ENCODE measurements at places on chromosomes 16 and 17. TPM values are rescaled to one million over a fixed set of nuclear protein-coding genes. Genes with fewer than 3 reads are reported as not detected.

GRCh38 chr17:9174779-9175574 lies 153.7 kb downstream of the NTN1 start:
- no peak for DNase-seq

GRCh38 chr16:27221576-27222248 lies 18.4 kb downstream of the KDM8 start:
- DNase-seq = no peak

GRCh38 chr16:81096715-81097208 lies 567 bp upstream of the GCSH start:
- DNase-seq = no peak

DNA sequence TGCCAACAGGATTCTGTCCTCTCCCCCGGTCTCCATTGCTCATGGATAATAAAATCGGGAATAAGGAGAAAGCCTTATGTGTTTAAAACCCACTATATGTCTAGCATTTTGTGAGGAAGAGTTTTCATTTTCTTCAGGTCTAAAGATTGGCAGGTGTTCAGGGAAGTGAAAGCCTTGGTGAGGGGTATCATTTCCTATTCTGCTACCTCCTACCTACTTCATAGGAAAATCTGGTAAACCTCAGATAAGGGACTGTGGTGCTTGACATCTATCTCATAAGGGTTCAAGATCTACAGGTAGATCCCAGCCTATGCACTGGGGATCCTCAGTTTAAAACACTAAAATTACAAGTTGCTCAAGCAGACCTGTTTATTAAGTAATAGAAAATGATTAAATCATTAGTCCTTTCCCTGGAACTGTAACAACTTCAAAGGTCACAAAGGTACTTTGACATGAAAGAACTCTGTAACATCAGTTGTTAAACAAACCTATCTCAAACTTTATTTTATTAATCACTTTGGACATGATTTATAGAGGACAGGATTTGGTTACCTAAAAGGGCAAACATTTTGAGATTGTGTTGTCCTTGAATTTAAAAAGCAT lies 6.5 kb downstream of the MOSMO start:
- DNase-seq = no peak

DNA sequence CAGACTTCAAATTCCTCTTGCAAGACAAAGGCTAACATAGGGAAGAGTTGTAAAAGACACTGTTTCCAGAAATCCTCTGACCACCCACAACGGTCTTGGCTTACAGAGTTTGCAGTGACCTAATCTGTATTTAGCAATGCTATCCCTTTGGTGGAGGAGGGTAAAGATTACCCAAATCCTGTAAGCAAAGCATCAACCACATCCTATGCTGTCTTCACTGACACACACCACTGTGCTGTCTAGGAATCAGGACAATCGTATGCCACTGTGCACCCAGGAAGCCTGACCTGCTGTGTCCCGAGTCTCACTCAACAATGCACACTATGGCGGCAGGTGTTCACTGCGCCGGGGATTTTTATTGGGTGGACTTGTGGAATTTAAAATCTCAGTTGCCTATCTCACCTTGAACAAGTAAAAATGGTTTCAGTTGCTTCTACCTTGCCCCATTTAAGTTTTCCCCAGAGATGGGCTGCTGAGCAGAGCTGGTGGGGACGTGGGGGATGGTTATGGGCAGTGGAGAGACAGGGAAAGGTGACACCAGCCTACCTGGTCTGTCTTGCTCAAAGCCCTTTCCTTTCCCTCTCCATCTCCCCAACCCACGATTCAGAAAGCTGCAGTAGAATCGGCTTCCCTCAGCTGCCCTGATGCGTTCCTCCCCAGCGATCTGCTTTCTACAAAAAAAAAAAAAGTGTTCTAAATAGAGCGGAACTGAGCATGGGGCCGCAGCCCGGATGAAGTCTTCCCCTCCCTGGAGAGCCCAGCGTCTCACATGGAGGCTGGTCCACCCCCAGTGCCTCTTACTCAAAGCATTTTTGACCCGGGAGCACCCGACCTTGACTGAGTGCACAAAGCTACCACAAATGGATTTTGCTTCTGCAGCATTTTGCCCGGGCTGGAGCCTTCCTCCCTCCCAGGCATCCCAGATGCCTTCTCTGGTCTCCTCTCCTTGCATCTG lies 271.5 kb downstream of the SOX9 start:
- DNase-seq = no peak

- DNase-seq = no peak
Measured at GRCh38 chr17:64653325-64653984, 8.7 kb downstream of the SMURF2 start.

- DNase-seq = no peak
Measured at GRCh38 chr16:383326-384051, 1.7 kb upstream of the PGAP6 start.

DNA sequence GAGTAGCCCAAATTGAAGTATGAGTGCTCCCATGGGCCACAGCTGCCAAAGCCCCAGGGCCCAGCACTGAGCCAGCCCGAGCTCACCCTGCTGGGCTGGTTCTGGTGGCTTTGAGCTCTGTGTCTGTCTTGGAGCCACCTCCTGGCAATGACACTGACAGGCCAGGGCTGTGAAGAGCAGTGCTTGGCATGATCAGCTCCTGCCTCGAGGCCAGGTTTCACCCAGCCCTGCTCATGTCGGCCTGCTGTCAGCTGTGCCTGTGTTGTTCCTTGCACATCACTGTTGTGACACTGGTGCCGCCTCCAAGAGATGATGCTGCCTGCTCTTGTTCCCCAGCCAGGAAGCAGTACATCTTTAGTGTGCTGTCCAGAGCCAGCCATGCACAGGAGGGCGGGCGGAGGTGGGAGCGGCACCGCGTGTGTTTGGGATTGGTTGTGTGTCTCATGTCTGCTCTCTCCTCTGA lies 26.0 kb downstream of the PLD6 start:
- DNase-seq = no peak

CMTM2 gene
- total RNA-seq = not detected

ANKRD40CL gene
- total RNA-seq = not detected

GPR179 gene
- total RNA-seq = not detected

XPO6 gene
- total RNA-seq = 72.7 TPM

Data from vagina (tissue), 2 donors.